ENCODE measurements at places on chromosomes 12 and 14. TPM values are rescaled to one million over a fixed set of nuclear protein-coding genes. Genes with fewer than 3 reads are reported as not detected.
A peak's percentile ranks its signal among the peaks of the same experiment; 100 is the strongest.

- DNase-seq = no peak
Measured at GRCh38 chr14:67428501-67429031, 16.6 kb upstream of the PLEK2 start.

- no peak for DNase-seq
Measured at GRCh38 chr12:80100591-80100990, 1.3 kb downstream of the OTOGL start.

GRCh38 chr14:32345311-32345791 is 16.3 kb downstream of the AKAP6 start:
- DNase-seq = no peak

GRCh38 chr12:14605401-14605989 is 37.8 kb upstream of the PLBD1 start:
- no peak for DNase-seq

DNA sequence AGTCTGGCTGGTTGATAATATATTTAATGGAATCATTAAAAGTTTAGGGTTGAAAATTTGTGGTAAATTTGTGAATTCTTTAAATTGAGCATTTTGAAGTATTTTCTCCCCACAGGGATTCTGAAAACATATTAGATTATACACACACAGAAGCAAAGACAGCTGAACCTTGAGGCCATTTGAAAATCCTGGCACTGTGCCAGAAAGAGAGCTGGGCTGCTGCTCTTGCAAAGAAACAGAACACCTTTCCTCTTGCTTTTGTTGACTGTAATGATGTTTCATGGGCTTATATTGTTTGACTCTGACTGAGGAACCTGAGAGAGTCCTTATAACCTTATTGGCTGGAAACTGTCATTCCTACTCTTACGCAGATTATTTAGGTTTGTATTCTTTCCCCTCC is 4.8 kb downstream of the RNF34 start:
- DNase-seq = no peak

DNA sequence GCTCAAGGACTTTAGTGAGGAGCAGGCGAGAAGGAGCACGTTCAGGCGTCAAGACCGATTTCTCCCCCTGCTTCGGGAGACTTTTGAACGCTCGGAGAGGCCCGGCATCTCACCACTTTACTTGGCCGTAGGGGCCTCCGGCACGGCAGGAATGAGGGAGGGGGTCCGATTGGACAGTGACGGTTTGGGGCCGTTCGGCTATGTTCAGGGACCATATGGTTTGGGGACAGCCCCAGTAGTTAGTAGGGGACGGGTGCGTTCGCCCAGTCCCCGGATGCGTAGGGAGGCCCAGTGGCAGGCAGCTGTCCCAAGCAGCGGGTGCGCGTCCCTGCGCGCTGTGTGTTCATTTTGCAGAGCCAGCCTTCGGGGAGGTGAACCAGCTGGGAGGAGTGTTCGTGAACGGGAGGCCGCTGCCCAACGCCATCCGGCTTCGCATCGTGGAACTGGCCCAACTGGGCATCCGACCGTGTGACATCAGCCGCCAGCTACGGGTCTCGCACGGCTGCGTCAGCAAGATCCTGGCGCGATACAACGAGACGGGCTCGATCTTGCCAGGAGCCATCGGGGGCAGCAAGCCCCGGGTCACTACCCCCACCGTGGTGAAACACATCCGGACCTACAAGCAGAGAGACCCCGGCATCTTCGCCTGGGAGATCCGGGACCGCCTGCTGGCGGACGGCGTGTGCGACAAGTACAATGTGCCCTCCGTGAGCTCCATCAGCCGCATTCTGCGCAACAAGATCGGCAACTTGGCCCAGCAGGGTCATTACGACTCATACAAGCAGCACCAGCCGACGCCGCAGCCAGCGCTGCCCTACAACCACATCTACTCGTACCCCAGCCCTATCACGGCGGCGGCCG is 1.1 kb downstream of the PAX9 start:
- DNase-seq = no peak

DNA sequence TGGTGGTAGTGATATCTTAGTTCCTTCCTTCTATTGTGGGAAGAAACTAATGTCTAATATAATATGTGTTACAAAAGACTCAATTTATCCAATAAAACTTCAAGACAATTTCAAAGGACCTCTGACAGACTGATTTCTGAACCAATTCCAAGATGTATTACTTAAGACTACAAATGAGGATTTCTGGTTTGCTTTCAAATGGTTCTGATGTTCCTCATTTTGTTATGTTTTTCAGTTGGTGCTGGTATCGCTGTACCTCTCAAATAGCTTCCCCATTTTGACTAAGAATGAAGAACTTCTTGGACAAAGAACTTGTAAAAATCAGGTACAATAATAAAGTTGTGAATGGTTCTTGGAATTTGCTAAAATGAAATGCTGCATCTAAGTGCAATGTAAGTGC is 19.4 kb upstream of the MBIP start:
- DNase-seq = no peak

GRCh38 chr14:23162005-23162404 is 21.5 kb downstream of the SLC7A8 start:
- no peak for DNase-seq

DNA sequence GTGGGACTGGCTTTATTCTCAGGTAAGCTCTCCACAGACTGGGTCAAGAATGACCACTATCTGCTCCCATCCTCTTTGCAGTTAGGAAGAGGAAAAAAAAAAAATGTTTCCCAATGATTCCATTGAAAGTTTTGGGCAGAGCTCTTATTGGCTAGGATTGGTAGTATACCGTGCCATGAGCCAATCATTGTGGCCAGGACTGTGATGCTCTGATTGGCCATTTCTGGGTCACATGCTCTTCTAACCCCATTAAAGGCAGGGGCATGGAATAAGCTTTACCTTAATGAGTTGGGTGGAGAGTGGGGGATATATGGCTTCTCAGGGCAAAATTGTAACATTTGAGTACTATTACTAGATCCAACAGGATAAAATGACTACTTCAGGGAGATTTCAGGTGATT is 49.4 kb upstream of the WSCD2 start:
- DNase-seq = no peak

- DNase-seq = no peak
Measured at GRCh38 chr14:96297997-96298515, 42.0 kb downstream of the BDKRB1 start.

GRCh38 chr12:1792406-1792805 is 28.0 kb upstream of the LRTM2 start:
- no peak for DNase-seq

DNA sequence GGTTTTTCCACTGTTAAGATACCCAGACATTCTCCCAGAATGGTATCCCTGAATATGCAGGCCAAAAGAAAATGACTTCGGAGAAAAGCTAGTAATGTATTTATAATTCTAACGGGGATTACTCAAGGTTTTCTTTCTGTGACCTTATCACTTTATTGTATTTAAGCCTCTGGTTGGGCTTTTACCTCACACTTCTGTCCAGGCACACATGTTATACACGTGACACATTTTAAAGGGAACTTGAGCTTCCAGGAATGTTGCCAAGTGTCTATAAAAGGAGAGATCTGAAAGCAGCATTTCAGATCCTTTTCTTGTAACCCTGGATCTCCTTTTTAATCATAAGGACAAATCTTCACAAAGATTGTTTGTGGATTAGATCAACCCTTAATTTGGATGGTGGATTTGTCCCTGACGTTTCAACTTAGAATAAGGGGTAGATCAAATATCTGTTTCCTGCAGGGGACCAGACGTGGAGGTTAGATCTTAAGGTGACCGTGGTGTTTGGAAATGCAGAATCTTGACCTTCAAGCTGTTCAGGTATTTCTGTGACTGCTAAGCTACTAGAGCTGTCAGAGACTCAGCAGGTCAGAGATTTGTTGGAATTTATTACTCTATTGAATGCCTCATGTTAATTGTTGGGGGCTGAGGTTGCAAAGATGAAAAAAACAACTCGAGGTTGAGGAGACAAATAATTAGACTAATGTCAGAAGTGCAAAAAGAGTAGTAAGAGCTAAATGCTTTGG is 1.5 kb downstream of the CIPC start:
- DNase-seq = no peak

DNA sequence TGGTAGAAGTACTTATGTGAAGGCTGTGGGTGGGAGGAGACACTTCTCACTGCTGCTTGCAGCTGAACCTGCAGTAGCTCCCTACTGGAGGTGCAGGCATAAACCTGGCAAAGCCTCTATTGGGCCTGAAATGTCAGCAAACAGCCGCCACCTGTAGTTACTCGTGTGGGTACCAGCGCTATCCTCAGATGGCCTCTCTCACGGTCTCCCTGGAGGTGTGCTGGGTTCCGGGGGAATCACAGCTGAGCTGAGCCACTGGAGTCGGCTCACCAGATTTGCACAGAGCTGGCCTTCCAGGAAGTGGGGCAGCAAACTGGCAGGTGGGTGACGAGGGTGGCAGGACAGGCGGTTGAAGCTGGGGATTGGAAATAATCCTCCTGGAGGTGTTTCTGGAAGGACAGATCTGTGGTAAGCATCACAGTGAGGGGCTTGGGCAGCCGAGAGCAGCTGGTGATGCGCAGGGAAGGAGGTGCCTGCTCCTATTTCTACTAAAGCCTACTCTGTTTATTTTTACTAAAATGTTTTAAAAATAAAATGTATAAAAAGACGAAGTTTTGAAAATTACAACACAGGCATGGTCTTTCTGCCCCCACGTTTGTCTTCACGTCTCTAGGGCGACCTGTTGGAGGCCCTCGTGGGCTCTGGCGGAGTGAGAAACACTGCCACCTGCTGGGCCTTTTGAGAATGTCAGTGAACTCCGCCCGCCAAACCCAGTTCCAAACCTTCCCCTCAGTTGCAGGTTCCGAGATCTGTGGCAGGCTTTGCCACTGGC is 67.8 kb upstream of the PLEKHG3 start:
- peak; percentile 82 for DNase-seq

- no peak for DNase-seq
Measured at GRCh38 chr12:22525426-22525825, 18.9 kb downstream of the C2CD5 start.

GRCh38 chr12:68951652-68952051 is 18.7 kb upstream of the CPM start:
- no peak for DNase-seq

DNA sequence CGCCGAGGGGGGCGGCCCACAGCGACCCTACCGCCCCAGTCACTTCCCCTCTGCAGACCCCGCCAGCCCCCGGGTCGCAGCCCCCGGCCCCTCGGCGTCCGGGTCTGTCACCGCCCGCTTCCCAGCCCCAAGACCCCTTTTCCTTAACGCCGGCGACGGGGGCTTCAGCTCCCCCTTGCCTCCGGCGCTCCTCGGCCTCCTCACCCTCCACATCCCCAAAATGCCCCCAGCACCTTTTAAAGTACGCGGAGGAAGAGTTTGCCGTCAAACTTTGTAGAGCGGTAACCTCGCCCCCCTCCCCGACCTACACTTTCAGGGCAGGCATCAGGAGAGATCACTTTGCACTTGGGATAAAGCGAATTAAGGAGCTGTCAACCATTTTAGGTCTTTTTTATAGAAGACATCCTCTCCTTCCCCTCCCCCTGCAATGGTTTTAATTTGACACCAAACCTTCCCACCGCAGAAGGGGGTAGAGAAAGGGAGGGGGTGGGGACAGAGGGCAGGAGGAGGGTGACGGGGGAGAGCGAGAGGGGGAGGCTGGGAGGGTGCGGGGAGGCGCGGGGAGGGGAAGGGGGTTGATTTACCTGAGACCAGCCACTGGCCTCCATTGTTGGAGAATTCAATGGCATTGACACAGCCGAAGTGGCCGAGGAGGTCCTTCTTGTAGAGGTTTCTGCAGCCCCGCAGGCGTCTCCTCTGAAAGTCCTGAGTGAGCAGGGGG is 578 bp downstream of the DCAF5 start:
- no peak for DNase-seq

GRCh38 chr14:99733540-99734405 is 49.7 kb downstream of the CYP46A1 start:
- DNase-seq = peak; percentile 76

GRCh38 chr12:7434670-7435069 is 9.3 kb downstream of the CD163L1 start:
- no peak for DNase-seq

DNA sequence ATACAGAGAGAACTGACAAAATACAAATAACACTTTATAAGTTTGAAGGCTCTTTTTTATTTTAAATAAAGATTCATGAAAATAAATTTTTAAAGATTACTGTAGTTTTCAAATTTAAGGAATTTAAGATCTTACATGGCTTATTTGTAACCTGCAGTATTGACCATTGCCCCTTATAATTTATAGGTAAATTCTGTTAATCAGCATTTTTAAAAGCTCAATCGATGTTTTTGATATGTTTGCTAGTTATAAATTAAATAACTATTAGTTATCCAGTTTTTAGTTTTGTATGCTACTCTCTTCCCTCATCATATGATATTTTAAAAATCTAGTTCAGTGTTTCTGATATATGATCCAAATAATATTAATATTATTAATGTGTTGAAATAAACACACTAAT is 109.9 kb downstream of the MON2 start:
- DNase-seq = no peak

- no peak for DNase-seq
Measured at GRCh38 chr12:1695886-1696670, 5.2 kb downstream of the ADIPOR2 start.

Gene BICDL1
- total RNA-seq = 0.30 TPM

Gene DIO2
- 32.0 TPM for total RNA-seq

Gene TMEM132C
- total RNA-seq = 0.27 TPM

Gene NFATC4
- total RNA-seq = 13.3 TPM

Gene RAN
- 344 TPM for total RNA-seq

Gene KIF5A
- total RNA-seq = 0.22 TPM

Gene KCNH5
- total RNA-seq = not detected

Gene ACSS3
- total RNA-seq = 26.7 TPM

Gene TMEM30B
- total RNA-seq = 5.2 TPM

Gene LRRC23
- total RNA-seq = 13.3 TPM

Gene NGB
- not detected for total RNA-seq

Gene NUAK1
- 66.8 TPM for total RNA-seq

Data from cardiac septum (tissue), 1 donor.